ENCODE measurements at places on chromosomes 5 and 9.

- peak; percentile 89 for DNase-seq
Measured at GRCh38 chr5:73826301-73827105, 200.5 kb downstream of the ARHGEF28 start.

GRCh38 chr5:74833537-74834266 is 32.5 kb downstream of the FAM169A start:
- DNase-seq, result no peak

DNA sequence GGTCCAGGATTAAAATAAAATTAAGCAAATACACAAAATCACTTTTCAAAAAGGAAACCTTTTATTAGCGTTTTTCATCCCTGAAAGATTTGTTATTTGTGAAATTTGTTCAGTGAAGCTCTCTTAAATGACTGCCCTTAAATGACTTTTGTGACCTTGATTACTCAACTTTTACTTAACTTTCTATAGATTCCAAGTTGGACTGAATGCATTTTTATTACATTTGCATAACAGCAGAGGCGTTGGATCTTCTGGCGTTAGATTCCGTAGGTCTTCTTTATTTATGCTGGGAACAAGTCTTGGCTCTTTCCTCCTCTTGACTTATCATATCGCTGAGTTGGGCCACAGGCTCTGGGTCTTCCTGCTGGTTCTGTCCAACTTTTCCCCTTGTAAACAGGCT is 78.4 kb downstream of the APBA1 start:
- DNase-seq, result no peak

GRCh38 chr5:39020458-39020857 is 53.7 kb downstream of the RICTOR start:
- no peak for DNase-seq

- no peak for DNase-seq
Measured at GRCh38 chr5:137502632-137503031, 3.5 kb upstream of the SPOCK1 start.

DNA sequence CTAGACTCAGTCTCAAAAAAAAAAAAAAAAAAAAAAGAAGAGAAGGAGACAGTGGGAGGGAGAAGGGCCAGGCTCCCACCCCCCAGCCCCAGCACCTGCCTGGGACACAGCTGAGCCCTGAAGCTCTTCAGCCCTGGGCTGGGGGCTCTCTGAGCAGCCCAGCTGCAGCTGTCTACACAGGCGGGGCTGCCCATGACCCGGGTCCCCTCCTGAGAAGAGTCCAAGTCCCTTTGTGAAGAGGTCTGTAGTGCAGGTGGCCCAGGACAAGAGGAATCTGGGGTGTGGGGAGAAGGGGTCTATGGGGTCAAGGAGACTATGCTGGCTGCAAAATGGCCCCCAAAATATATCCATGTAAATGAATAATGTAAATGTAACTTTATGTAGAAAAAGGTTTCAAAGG is 6.7 kb upstream of the LCN2 start:
- no peak for DNase-seq

GRCh38 chr5:113271015-113271414 is 163.8 kb downstream of the TSSK1B start:
- DNase-seq, result no peak

GRCh38 chr9:136052472-136052880 is 42.6 kb downstream of the NACC2 start:
- DNase-seq, result no peak

- DNase-seq, result peak; percentile 84
Measured at GRCh38 chr9:37415011-37415719, 7.3 kb upstream of the GRHPR start.

- DNase-seq, result peak; percentile 76
Measured at GRCh38 chr9:82223442-82223841, 234.9 kb downstream of the SPATA31D1 start.

- DNase-seq, result no peak
Measured at GRCh38 chr9:2018162-2018643, 3.1 kb downstream of the SMARCA2 start.

- DNase-seq, result peak; percentile 38
Measured at GRCh38 chr9:84755380-84755779, 85.9 kb downstream of the NTRK2 start.

DNA sequence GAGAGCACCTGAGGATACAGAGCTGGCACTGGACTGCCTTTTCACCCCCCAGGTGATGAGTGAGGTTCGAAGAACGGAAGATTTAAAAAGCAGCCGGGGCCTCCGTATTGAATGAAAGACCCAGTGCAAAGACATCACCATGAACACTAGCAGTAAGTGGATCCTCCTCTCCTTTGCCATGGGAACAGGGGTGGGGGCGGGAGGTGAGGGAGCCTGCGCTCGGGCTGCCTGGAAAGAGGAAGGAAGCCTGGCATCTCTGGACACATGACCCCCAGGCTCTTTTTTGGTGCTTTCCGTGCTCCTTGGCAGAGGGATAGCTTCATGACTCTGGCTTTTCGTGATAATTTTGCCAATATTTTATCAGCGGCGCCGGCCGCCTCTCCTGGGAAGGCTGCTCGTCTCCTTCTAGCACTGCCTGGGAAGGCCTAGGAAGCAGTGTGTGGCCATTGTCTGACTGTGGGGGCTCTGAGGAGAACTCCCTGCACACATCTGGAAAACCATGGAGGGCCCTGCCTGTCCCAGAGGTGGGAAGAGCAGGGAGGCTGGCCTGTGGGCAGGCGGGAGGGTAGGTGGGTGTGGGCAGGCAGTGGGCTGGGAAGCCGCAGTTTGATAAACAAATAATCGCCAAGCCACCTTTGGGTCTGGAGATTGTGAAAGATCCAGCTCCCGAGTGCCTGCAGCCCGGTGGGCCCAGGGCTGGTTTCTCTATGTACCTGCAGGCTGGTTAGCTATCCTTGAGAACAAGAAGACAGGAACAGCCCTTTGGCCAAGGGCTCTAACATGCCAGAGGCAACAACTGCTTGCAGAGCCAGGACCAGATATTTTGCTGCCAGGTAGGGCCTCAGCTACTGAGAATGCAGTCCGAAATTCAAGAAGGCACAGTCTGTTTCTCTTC is 911 bp downstream of the ABLIM3 start:
- peak; percentile 55 for DNase-seq

DNA sequence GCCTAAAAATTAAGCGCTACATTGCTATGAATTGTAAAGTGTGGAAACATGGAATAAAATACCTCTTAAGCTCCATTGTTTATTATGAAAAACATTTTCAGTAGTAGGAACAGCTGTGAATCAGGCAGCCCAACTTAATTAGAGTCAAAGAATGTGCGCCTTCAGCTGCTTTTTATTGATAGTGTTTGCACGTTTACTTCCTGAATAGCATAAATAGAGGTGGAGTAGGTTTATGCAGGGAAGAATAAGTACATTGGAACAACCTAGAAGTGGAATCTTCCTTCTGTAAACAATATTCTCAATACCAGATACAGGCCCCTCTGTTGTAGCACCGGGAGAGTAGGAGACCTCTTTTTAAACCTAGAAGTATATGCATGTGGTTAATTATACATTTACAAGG is 79.9 kb downstream of the IQGAP2 start:
- DNase-seq, result no peak

- DNase-seq, result no peak
Measured at GRCh38 chr5:64318175-64318574, 152.5 kb downstream of the RNF180 start.

GRCh38 chr9:111658943-111659342 is 2.5 kb upstream of the GNG10 start:
- no peak for DNase-seq

DNA sequence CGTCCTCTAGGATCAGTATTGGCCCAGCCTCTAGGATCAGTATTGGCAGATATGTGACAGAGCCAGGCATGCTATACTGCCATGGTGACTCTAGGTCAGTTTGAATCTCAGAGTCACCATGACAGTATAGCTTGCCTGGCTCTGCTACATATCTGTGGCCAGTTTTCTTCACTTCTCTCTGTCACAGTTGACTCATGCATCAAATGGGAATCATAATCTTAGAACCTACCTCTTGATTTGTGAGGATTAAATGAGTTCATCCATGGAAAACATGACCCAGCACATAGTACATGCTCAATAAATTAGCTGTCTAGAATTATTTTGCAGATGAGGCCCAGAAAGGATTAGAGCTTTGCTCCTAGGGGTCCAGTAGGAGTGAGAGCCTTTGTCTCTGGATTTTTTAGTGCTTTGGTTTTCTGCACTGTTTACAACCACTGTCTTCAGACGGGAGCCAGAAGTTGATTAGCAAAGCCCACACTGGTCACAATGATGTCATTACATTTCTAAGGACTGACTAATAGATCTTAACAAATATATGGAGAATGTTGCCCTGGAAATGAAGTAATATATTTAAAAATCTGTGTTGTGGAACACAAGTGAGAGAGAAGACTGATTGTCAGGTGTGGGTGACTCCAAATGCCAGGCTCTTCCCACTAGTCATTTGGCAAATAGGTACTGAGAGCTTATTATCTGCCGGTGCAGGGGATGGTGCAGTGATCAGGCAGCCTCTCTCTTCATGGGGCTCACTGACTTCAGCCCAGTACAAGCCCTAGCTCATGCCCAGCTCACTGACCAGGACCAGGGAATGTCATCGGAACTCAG is 76.0 kb downstream of the COL15A1 start:
- DNase-seq, result peak; percentile 98

- DNase-seq, result no peak
Measured at GRCh38 chr5:19874811-19875210, 113.2 kb downstream of the CDH18 start.

GRCh38 chr9:89065921-89066320 is 74.7 kb downstream of the S1PR3 start:
- DNase-seq, result no peak

GRCh38 chr5:87151547-87151946 is 116.1 kb upstream of the RASA1 start:
- peak; percentile 93 for DNase-seq

GRCh38 chr5:69206528-69207190 is 17.3 kb downstream of the CENPH start:
- DNase-seq, result peak; percentile 17

DNA sequence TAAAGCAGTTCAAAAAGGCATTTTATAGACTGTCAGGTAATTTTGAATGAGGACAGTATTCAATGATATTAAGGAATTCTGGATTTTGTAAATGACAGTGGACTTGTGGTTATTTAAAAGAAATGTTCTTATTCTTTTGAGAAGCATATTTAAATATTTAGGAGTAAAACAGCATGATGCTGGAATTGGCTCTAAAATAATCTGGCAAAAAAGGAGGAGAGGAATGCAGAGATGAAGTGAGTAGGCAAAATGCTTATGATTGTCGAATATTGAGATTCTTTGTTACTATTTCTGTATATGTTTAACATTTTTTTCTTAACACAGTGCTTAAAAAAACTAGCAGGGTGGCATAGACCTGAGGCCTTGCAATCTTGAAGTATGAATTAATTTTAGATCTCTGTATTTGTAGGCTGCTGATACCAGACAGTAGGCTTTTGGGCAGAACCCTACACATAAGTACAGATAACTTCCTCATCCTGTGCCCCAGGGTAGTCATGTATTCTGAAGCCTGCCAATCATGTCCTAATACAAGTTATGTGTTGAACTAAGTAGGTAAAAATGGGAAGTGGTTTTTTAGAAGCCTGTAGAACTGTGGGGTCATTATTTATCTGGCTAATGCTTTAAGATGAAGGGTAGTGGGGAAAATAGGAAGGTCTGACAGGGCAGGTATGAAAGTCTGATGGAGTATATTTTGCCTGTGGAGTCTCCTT is 9.4 kb downstream of the CD180 start:
- DNase-seq, result no peak

DNA sequence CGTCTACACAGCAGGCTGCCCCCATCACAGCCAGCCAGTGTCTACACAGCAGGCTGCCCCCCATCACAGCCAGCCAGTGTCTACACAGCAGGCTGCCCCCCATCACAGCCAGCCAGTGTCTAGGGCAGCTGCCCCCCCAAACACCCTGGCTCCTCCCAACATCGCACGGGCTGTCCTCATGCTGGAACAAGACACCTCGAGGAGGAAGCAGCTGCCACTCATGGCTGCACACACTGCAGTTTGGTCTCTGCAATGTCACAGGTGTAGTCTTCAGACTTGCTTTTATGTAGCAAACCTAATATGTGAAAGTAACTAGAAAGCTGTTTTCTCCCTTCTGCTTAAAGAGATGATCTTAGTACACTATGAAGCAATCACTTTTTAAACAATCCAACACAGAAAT is 9.7 kb downstream of the LRRC14B start:
- no peak for DNase-seq

- DNase-seq, result no peak
Measured at GRCh38 chr5:166977911-166978422, 1313.5 kb upstream of the WWC1 start.

GRCh38 chr5:79806741-79807140 is 117.1 kb downstream of the CMYA5 start:
- DNase-seq, result peak; percentile 35

DNA sequence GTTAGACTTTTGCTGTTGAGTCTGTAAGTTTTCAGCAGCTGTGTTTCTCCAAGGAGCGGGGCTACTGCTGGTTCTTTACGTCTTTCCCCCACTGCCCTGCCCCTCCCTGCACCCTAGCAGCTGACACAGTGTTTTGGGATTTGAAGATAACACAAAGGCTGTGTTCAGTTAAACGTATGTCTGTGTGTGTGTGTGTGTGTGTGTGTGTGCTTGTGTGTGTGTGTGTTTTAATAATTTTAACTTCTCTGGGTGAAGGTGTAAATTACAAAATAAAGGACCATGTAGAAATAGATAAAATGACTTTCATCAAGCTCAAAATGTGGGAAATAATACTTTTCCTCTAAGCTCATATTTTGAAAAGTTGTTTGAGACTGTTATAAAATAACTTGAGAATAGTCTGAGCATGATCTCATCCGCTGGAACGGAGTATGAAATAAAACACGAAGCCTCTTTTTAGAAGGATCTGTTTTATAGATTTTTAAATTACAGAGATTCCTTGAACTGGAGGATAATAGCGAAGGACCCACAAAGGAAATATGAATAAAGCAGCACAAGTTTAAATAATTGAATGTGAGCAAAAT is 10.9 kb downstream of the ABL1 start:
- peak; percentile 86 for DNase-seq

GRCh38 chr9:134544388-134545214 is 97.0 kb upstream of the COL5A1 start:
- peak; percentile 88 for DNase-seq

DNA sequence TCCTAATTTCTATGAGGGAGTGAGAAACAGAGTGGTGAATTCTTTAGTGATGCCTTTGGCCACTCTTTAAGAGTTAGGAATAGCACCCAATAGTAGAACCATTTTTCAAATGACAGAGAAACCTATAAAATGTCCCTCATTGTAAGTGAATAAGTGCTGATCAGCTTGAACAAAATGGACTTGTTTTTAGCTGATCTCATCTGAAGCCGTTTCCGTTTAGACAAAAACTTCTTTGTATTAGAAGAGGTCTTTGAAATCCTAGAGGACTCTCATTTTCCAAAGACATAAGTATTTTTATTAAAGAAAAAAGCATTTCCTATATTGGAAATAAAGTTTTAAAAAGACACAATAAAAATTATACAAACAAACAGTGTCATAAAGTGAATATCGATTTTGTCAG is 273.9 kb downstream of the ARHGEF28 start:
- DNase-seq, result no peak

DNA sequence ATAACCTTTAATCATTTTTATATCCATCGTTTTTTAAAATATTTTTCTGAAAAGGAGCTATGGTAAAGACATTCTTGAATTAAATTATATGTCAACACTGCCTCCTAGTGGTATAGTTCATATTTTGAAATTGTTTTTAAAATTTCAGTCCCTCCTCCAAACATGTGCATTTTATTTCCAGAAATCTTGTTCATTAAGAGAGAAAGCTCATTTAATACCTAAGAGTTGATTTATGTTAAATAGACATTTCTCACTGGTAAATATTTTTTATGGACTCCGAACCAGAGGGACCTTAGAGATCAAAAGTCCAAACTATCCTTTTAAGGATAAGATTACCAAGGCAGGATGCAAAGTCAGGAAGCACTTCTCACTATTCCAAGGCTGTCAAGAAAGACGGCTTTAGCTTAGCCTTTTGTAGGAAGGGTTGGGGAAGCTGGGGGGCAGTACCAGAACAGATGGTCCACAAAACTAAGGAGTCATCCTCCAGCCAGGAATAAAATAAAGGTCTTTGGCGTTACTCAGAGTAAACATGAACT is 21.6 kb downstream of the BHMT start:
- peak; percentile 52 for DNase-seq
